ENCODE measurements at places on chromosomes 7 and 10.
A peak's percentile ranks its signal among the peaks of the same experiment; 100 is the strongest.

- no peak for DNase-seq
These were observed 9.9 kb downstream of the WDR86 start for GRCh38 chr7:151399906-151400305.

- no peak for DNase-seq
These were observed 55.1 kb upstream of the LAMB1 start for GRCh38 chr7:108057951-108058481.

DNA sequence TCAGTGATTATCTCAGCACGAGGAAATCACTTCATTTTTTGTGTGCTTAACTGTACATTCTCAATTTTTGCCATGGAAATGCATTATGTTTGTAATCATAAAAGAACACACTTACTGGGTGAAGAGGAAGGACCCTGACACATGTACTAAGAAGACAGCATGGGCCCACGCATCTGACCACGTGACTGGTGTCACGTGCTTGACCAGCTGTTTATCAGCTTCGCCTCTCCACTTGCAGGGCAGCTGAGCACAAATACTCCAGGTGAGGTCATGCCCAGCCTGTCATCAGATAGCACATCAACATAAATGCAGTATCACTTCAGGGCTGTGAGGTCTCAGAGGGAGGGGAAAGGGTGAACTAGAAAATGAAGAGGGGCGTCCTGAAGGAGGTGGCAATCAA lies 179.8 kb downstream of the EBF3 start:
- DNase-seq, result no peak

DNA sequence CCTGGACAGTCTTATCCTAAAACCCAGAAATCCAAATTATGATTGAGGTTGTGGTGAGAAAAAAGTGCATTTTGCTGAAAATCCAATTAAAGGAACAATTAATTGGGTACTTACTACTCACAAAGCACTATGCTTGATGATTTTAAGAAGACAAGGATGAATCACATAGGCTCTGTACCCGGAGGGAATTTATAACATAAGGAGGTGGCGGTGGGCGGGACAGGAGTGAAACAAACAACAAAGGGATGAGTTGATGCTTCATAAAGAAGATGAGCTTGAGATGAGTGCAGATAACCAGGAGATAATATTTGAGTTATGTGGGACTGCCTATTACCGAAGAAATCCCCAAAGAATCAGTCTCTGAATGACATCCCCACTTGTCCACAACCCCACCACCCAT lies 171.1 kb upstream of the FZD8 start:
- DNase-seq, result no peak

DNA sequence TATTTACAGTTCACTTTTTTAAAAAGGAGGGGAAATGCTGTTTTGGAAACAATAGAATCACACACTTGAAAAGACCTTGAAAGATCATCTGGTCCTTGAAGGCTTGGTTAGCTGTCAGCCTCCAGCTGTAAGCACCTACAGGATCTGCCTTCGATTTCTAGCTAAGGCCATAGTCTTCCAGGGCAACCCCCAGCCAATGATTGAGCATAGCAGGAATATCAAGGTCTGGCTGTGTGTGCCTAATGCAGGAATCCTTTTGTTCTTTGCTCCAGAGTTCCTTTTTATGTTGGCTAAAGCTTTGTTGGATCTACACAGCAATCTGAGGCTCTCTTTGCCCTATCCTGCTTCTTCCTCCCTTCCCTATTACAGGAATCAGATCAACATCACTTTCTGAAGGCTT lies 5.2 kb upstream of the YAE1 start:
- DNase-seq, result no peak

DNA sequence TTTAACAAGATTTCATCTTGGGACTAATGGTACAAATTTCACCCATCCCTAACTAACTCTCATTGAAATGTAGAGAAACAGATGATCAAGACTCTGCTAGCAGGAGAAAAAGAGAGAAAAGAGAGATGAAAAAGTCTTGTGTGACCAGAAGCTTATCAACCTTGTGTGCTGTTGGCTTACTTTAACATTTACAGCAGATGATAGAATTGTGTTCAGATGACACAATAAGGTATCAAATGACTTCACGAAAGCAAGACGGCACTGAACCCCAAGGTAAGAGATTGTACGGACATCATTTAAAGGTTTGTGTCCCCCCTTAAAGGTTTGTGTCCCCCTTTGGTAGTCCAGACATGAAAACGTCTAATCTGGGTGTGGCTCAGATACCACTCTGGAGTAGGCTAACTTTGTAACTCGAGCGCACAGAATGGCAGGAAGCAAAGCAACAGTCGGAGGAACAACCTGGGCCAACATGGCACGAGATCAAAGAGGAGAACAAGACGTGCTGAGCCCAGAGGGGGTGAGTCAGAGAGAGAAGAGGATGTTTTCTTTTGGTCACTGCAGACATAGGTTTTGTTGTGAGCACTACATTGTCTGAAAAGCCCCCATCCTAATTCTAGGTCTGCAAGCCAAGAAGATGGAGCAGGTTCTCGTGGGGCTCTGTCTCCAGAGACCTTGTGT lies 10.4 kb upstream of the LMBR1 start:
- no peak for DNase-seq

DNA sequence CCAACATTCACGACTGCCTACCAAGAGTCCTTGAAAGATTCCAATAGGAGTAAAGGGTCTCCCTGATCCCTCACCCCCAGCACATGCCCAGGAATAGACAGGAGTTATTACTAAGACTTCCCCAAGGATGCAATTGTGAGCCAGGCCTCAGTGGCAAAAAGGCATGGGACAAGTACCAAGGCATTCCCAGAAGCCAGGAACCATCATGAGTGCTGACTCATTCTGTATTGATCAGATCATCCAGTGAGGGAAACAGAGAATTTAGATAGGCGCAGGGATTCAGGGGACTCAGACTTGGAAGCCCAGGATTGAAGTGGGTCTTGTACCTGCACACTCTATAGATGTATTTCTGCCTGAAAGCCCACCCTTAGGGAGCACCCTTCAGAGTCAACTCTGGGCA lies 21.2 kb downstream of the MBL2 start:
- no peak for DNase-seq

- DNase-seq, result no peak
These were observed 4.0 kb upstream of the GCK start for GRCh38 chr7:44193011-44193802.

GRCh38 chr7:141950806-141951205 lies 4.0 kb upstream of the CLEC5A start:
- no peak for DNase-seq

GRCh38 chr7:157579425-157579824 lies 242.6 kb downstream of the DNAJB6 start:
- no peak for DNase-seq

DNA sequence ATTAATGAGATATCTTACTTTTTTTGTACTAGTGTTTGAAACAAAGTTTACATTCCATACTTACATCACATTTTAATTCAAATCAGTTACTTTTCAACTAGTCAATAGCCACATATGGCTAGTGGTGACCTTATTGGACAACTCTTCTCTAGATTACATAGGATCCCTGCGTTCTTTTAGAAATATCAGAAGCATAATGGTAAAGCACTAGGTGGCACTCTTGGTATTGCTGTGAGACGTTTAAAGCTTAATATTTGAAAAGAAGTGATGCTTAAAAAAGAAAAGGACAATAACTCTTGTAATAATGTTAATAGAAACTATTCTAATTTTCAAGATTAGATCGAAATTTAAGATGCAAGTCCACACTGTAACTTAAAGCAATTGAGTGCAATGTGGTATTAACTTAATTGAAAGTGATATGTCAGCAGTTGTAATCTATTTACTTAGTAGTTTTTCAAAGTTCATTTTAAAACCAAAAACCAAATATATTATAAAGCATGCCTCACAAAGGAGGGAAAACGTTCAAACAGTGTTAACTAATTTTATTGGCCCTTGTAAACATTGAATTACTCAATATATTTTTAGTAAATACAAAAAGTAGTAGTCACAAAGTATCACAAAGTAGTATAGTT lies 339.1 kb downstream of the ATRNL1 start:
- no peak for DNase-seq

GRCh38 chr7:44814919-44815318 lies 18.4 kb downstream of the PPIA start:
- DNase-seq, result no peak

GRCh38 chr10:124062390-124062789 lies 31.0 kb downstream of the CHST15 start:
- no peak for DNase-seq

- DNase-seq, result peak; percentile 80
These were observed at the start of the genes TUBGCP2 and ZNF511 for GRCh38 chr10:133308421-133309099. Gene TUBGCP2 (minus strand): TSS chr10:133308872. CDS start chr10:133302941, 5,931 bp downstream. Gene ZNF511 (plus strand): TSS chr10:133308914. CDS start chr10:133308944, 30 bp downstream.

GRCh38 chr10:34193931-34194626 lies 621.0 kb downstream of the PARD3 start:
- DNase-seq, result no peak

DNA sequence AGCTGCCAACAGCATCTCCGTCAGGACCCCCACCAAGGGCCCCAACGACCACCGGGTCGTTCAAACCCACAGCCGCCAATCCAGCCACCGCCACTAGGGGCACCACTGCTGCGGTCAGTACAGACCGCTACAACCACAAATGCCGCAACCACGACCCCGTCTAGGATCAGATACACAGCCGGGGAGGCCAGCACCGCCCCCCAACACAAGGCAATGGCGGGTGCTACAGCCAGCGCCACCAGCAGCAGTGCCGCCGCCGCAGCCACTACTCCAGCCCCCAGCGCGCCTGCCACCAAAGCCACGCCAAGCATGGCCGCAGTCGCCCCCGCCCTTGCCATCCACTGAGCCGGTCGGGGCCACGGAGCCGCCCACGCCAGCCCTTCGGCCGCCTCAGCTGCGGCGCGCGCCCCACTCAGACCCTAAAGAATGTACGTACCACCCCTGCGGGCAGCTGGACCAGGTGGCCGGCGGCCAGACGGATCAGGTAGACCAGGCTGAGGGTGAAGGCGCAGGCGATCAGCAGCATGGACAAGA lies 473 bp downstream of the CYP51A1 start:
- peak; percentile 29 for DNase-seq

DNA sequence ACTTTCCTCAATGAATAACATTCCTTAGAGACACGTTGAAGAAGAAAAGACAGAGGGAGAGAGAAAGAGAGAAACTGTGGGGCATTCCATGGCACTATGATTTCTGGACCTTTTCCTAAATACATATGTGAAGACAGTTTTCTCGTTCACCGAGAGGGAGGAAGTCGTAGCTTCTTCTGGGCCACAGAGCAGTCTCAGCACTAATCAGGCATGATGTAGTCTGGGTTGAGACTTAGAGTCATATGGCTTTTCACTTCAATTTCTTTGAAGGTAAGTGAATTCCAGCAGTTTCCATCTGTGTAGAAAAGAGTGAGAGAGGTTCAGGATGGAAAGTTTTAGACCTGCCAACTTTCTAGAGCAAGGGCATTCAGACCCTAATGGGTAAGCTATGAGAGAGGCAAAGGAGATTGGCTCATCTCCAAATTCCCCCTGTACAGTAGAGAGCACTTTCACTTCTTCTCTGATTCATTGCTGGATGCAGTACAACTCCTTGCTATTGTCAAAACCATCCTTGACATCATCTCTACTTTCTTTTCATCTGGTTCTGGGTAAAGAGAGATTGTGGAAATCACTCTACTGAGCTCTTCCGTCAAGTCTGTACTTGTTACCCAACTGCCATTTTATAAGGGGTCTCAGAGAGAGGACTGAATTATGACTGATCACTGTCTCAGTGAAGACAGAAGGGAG lies 31.5 kb upstream of the OR9A4 start:
- DNase-seq, result no peak

DNA sequence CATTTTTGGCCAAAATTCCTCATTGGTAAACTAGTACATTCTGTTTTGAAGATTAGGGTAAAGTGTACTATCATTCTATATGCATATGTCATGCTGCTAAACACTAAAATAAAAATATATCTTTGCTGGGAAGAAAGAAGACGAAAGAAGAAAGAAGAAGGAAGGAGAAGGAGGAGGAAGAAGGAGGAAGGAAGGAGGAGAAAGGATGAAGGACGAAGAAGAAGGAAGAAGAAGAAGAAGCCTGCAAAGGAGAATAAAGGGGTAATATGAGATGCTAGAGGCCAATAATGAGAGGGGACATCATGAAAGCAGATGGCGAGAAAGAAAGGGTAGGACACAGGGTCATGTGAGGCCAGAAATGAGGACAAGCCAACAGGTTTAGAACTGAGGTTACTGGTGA lies 8.0 kb downstream of the SLC25A13 start:
- no peak for DNase-seq

DNA sequence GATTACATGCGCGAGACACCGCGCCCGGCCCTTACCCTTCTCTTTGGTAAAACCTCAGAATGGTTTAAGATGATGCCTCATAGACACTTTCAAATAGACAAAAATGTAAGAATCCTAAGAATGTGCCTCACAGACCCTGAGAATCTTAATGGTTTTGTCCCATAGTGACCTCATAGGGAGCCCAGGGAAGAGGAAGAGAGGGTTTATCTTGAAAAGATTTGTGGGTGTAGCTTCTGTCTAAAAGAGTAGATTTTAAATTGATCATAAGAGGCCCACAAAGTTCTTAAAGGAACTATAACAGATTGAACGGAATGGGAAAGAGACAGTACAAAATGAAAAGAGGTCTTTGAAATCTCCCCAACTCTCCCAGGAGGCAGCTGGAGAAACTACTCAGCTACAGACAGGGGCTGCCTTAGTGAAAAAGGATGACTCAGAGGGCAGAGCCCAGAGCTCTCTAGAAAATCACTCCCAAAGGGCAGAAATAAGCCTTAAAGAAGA lies 220.6 kb downstream of the ADRA2A start:
- DNase-seq, result no peak

GRCh38 chr7:52498366-52498765 lies 537.1 kb upstream of the POM121L12 start:
- DNase-seq, result no peak

- DNase-seq, result no peak
These were observed 66.2 kb downstream of the CTBP2 start for GRCh38 chr10:125093974-125094705.

GRCh38 chr10:47020471-47020870 lies 109.2 kb downstream of the PTPN20 start:
- no peak for DNase-seq

GRCh38 chr10:49173201-49173772 lies 14.9 kb downstream of the TMEM273 start:
- DNase-seq, result no peak

Data from stimulated activated CD8-positive, alpha-beta memory T cell treated with anti-CD3 and anti-CD28 coated beads, Interleukin-7, amount 100 ng/mL, for 1 hour (primary cell).